Psoas muscle (tissue), 8 donors: ENCODE measurements at places on chromosomes 3 and 15. TPM values are rescaled to one million over a fixed set of nuclear protein-coding genes. Genes with fewer than 3 reads are reported as not detected.

CNTN6 gene
- total RNA-seq, result not detected

ACAN gene
- total RNA-seq, result 0.12 TPM

GMNC gene
- total RNA-seq, result not detected

ABHD10 gene
- total RNA-seq, result 8.2 TPM

SPSB4 gene
- total RNA-seq, result 0.59 TPM

SLCO2A1 gene
- 5.2 TPM for total RNA-seq

ATP10A gene
- total RNA-seq, result 0.27 TPM

TJP1 gene
- total RNA-seq, result 47.4 TPM

PPCDC gene
- total RNA-seq, result 11.7 TPM

TNFAIP8L3 gene
- 0.61 TPM for total RNA-seq

CRTAP gene
- 75.0 TPM for total RNA-seq

C3orf80 gene
- total RNA-seq, result not detected

BSN gene
- total RNA-seq, result 0.22 TPM

GRCh38 chr15:57509126-57509525 is 82.6 kb upstream of the MYZAP start:
- H3K27me3 ChIP-seq, result no peaks in the 10 kb centered on the region
- no peaks in the 10 kb centered on the region for H3K36me3 ChIP-seq
- H3K4me1 ChIP-seq, result no peaks in the 10 kb centered on the region
- H3K27ac ChIP-seq, result no peak overlapping the region

GRCh38 chr15:51971032-51971374 is 575 bp downstream of the LEO1 start:
- peaks cover 6% of the 10 kb centered on the region for H3K36me3 ChIP-seq
- H3K4me1 ChIP-seq, result peaks cover 11% of the 10 kb centered on the region
- peak overlapping the region; percentile 94 for H3K27ac ChIP-seq
- H3K4me3 ChIP-seq, result peak overlapping the region; percentile 100
- no peaks in the 10 kb centered on the region for H3K27me3 ChIP-seq

DNA sequence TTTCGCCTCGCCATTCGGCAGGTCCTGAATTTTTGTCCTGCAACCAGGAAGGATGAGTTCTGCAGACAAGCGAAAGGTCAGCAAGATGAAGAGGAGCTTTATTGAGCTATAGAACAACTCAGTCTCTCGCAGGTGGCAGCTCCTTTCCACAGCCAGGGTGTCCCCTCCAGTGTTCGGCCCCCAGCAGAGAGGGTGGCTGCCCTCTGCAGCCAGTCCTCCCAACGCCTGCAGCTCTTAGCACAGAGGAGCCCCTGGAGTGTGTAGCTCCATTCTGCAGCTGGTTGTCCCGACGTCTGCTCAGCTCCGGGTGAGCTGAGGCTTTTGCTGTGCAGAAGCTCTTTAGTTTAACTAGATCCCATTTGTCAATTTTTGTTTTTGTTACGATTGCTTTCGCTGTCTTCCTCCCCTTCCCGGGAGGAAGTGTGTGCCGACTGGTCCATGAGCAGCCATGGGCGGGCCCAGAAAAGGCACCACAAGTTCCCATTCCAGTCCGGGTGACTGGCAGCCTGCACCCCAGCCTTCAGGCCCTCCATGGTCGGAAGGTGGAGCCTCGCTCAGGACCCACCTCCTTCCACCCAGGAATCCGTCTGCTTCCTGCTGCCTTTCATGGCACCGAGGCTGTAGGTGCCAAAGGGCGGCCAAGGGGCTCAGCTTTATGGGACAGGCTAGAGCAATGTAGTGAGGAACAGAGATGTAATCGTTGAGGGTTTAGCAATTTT is 497.8 kb upstream of the CNTN4 start:
- H3K36me3 ChIP-seq, result no peaks in the 10 kb centered on the region
- DNase-seq, result no peak
- H3K27ac ChIP-seq, result no peak overlapping the region
- no peaks in the 10 kb centered on the region for H3K27me3 ChIP-seq
- H3K4me1 ChIP-seq, result no peaks in the 10 kb centered on the region

GRCh38 chr15:89089316-89090230 is 1.3 kb downstream of the ABHD2 start:
- no peak for DNase-seq
- H3K27ac ChIP-seq, result peak overlapping the region; percentile 98
- H3K4me1 ChIP-seq, result peaks cover 78% of the 10 kb centered on the region
- H3K4me3 ChIP-seq, result peak overlapping the region; percentile 97

DNA sequence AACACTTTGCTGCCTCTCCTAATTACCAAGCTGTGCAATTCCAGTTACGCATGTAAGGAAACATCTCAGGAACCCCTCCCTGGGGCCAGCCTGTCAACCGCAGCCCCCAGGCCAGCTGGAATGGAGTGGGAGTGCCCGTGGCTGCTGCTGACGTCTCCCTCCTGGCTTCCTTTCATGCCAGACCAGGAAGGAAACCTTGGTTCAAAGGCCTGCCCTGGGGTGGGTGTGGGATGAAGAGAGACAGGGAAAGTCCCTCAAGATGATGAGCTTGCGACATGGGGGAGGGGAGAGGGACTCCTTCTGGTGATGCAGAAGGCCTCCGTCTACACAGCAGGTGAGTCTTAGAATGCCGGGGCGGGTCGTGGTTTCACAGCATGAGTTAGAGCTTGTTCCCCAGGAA is 11.4 kb upstream of the CYP11A1 start:
- H3K36me3 ChIP-seq, result no peaks in the 10 kb centered on the region
- H3K27ac ChIP-seq, result no peak overlapping the region
- no peaks in the 10 kb centered on the region for H3K4me1 ChIP-seq
- DNase-seq, result no peak
- no peak overlapping the region for H3K4me3 ChIP-seq

GRCh38 chr3:195751560-195751959 is 30.8 kb downstream of the MUC20 start:
- no peaks in the 10 kb centered on the region for H3K4me1 ChIP-seq
- no peaks in the 10 kb centered on the region for H3K27me3 ChIP-seq
- no peak overlapping the region for H3K27ac ChIP-seq
- DNase-seq, result peak; percentile 12

- no peaks in the 10 kb centered on the region for H3K4me1 ChIP-seq
- no peak overlapping the region for H3K4me3 ChIP-seq
- DNase-seq, result no peak
- no peak overlapping the region for H3K27ac ChIP-seq
- H3K27me3 ChIP-seq, result no peaks in the 10 kb centered on the region
Measured at GRCh38 chr15:50944672-50945071, 36.2 kb downstream of the AP4E1 start.

DNA sequence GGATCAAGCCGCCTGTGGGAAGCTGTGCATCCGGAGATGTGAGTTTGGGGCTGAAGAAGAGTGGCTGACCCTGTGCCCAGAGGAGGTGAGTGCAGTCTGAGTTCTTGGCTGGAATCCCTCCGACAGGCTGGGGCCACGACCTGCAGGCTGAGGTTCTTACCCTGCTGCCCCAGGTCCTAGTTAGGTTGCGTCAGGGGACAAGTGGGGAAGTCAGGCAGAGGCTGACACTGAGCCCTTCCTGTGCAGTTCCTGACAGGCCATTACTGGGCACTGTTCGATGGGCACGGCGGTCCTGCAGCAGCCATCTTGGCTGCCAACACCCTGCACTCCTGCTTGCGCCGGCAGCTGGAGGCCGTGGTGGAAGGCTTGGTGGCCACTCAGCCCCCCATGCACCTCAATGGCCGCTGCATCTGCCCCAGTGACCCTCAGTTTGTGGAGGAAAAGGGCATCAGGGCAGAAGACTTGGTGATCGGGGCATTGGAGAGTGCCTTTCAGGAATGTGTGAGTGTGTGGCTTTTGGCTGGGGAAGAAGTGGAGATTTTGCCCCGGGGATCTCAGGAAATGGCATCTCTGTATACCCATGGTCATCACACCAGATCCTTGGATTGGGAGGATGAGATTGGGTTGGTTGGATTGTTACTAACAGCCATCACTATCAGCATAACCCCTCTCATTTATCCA is 1.3 kb downstream of the PPM1M start:
- no peaks in the 10 kb centered on the region for H3K36me3 ChIP-seq
- peak overlapping the region; percentile 70 for H3K4me3 ChIP-seq
- peaks cover 24% of the 10 kb centered on the region for H3K4me1 ChIP-seq
- H3K27ac ChIP-seq, result no peak overlapping the region
- H3K27me3 ChIP-seq, result no peaks in the 10 kb centered on the region
- DNase-seq, result no peak

- DNase-seq, result no peak
- no peak overlapping the region for H3K27ac ChIP-seq
- H3K36me3 ChIP-seq, result no peaks in the 10 kb centered on the region
Measured at GRCh38 chr15:86650094-86650493, 570.4 kb downstream of the AGBL1 start.

- no peaks in the 10 kb centered on the region for H3K36me3 ChIP-seq
- no peak overlapping the region for H3K4me3 ChIP-seq
- no peak for DNase-seq
- H3K4me1 ChIP-seq, result peaks cover 7% of the 10 kb centered on the region
Measured at GRCh38 chr3:131067983-131068382, 41.3 kb downstream of the NEK11 start.

DNA sequence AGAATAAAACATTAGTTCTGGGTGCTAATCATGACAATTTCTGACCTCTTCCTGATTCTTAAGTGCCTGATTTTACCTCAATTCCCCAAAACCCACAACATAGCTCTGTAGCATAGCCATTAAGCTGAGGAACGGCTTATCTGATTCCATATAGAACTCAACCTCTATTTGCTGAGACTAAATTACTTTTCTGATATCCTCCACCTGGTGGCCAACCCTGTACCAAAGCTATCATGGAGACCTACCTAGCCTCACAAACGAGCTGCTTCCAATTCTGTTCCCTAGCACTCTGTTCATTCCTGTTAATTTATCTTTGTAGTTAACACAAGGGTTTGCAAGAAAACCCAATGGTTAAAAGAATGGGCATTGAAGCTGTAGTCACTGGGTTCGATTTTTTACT is 245.2 kb downstream of the PLOD2 start:
- H3K27me3 ChIP-seq, result no peaks in the 10 kb centered on the region
- H3K27ac ChIP-seq, result no peak overlapping the region
- no peaks in the 10 kb centered on the region for H3K4me1 ChIP-seq
- DNase-seq, result no peak
- H3K36me3 ChIP-seq, result no peaks in the 10 kb centered on the region
- H3K4me3 ChIP-seq, result no peak overlapping the region

GRCh38 chr3:33941804-33942203 is 143.4 kb downstream of the PDCD6IP start:
- H3K27me3 ChIP-seq, result no peaks in the 10 kb centered on the region
- DNase-seq, result no peak
- H3K4me3 ChIP-seq, result no peak overlapping the region
- no peaks in the 10 kb centered on the region for H3K4me1 ChIP-seq
- H3K36me3 ChIP-seq, result no peaks in the 10 kb centered on the region

DNA sequence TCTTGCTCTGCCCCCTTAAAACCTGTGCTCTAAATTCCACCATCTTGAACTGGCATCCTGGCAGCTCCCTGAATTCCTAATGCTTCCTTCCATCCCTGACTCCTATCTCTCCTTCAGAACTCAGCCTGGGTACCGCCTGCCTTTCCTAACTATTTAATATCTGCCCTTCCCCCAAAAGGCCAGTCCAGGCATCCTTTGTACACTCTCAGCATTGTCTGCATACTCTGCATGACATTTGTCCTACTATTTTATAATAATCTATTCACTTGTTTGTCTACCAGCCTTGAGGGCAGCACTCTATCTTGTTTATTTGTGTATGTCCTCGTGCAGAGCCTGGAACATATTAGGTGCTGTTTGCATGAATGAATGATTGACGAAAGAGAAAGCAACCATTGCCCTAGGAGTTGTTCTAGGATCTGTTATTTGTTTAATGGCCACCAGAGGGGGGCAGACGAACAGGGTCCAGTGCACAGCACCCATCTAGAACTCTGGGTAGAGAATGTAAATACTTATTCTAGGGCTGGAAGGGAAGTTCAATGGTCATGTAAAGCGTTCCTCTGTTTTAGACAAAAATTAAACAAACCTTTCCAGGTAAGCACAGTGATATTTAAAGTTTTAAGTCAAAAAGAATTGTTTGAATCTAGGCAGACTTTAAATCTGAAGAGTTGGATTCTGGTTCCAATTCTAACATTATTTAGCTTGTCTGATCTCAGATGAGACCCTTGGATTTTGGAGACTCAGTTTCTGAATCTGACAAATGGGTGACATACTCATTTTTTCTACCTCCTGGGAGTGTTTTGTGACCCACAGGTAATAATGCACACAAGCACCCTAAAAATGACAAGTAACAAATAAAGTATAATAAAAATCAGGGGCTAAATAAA is 125.8 kb upstream of the GALNT15 start:
- H3K4me3 ChIP-seq, result peak overlapping the region; percentile 43
- H3K4me1 ChIP-seq, result peaks cover 28% of the 10 kb centered on the region
- no peaks in the 10 kb centered on the region for H3K27me3 ChIP-seq

- H3K4me3 ChIP-seq, result no peak overlapping the region
- DNase-seq, result no peak
- H3K4me1 ChIP-seq, result no peaks in the 10 kb centered on the region
- H3K27me3 ChIP-seq, result no peaks in the 10 kb centered on the region
- no peaks in the 10 kb centered on the region for H3K36me3 ChIP-seq
Measured at GRCh38 chr15:88419830-88420229, 47.4 kb downstream of the MRPL46 start.

- H3K4me3 ChIP-seq, result peak overlapping the region; percentile 65
- no peak overlapping the region for H3K27ac ChIP-seq
- H3K27me3 ChIP-seq, result peaks cover 3% of the 10 kb centered on the region
- peaks cover 4% of the 10 kb centered on the region for H3K4me1 ChIP-seq
- no peaks in the 10 kb centered on the region for H3K36me3 ChIP-seq
Measured at GRCh38 chr3:8768364-8769087, 887 bp downstream of the OXTR start.

DNA sequence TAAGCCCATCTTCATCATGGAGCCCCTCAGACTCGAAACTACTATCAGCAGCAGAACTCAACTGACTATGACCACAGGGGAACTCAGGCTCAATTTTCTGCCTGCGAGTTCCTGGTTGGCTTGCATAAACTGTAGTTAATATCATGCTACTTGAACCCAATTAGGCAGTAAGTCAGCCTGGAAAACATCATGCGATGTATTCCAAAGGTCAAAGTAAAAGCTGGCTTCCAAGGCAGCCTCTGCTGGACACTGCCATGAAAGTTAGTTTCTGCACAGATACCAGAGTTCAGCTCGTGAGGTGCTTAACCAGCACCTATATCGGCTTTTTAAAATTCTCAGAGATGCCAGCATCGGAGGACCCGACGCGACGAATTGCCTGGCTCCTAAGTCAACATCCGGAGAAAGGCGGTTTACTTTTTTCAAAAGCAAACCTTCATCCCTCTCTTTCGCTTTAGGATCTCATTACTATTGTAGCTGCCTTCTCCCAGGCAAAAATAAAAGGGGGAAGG is 3.8 kb downstream of the ANP32A start:
- DNase-seq, result no peak
- no peaks in the 10 kb centered on the region for H3K27me3 ChIP-seq
- no peaks in the 10 kb centered on the region for H3K36me3 ChIP-seq
- peak overlapping the region; percentile 86 for H3K4me3 ChIP-seq
- H3K27ac ChIP-seq, result peak overlapping the region; percentile 99
